OCI-LY7 (cell line): ENCODE measurements at places on chromosomes 5 and 9.

DNA sequence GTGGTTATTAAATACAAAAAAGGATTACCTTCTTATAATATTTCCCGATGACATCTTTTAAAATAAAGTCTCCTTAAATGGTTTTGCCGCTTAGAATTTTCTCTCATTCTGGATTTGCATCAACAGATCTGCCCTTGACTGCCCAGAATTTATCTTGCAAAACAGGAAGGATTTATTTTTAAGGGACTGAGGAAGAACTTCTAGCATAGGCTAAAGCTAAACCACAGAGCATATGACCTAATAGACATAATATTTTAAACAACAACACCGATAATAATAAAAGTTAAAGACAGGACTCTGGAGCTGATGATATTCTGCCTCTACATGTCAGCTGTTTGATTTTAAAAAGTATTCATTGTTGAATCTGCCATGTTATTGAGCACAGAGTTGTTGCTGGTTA is 145.3 kb upstream of the ADCY2 start:
- no peak for DNase-seq

GRCh38 chr9:34262971-34263370 is 66.1 kb downstream of the KIF24 start:
- no peak for DNase-seq

GRCh38 chr5:173303878-173304590 is 24.2 kb downstream of the STC2 start:
- DNase-seq: no peak

DNA sequence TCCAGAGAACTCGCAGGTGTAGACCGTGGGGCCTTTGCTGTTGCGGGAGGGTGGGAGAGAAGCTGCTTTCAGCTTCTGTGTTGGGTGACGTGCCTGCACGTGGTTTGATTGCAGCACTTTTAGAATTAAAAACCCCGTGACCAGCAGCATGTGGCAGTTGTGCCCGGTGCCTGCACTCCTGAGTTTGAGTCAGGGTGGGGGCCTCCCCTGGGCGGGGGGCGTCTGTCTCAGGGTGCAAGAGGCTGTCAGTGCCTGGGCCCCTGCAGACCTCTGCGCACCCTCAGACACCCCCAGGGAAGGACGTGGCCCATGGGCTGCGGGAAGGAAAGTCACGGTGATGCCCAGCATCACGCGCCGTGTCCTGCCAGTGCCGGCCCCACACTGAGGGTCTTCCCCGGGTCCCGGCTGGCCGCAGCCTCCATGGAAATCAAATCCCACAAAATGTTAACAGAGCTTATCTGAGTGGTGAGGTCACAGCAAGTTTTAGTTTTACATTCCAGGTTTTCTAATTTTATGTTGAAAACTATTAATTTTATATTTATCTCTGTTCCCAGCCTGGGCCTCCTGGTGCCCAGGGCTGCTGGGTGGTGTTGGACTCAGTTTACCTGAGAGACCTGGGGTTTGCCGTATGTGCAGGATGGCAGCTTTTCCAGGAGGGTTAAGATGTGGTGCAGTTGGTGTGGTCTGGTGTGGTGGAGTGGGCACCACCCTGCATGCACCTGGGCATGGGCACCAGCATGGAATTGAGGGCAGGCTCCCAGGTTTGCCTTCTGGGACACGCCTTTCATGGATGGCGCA is 33.3 kb downstream of the AHRR start:
- DNase-seq: no peak
